NCI-H1436 (cell line): ENCODE measurements at places on chromosomes 16 and 17.
A peak's percentile ranks its signal among the peaks of the same experiment; 100 is the strongest.

DNA sequence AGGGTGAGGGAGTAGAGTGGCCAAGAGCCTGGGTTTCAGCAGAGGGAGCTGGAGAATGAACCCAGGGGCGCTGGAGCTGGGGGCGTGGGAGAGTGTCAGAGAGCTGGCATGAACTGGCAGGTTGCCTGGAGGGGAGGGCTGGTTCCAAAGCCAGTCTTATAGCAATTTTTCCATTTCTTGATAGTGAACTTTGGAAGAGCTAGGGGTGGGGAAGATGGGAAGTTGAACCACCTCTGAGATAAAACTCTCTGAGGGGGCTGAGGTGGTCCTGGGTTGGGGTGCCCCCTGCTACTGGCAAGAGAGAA is 36.9 kb downstream of the ADGRG5 start:
- DNase-seq = no peak

DNA sequence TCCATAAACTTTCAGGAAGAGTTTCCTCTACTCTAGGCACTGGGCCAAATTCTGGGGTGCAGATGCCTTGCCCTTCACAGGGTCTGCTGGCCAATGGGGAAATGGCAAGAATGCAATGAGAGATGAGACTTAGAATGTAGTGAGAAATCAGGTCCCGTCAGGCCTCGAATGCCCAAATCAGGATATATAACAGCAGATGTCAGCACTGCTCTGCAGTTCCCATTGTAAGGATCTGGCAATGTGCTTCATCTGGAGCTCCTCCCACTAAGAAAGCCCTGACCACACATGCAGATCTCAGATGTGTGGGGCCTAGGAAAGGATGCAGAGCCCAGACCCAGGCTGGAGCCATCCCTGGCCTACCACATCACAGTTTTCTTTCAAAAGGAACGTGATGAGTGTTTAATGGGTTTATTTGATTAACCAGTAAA is 13.9 kb upstream of the LPCAT2 start:
- DNase-seq = no peak

DNA sequence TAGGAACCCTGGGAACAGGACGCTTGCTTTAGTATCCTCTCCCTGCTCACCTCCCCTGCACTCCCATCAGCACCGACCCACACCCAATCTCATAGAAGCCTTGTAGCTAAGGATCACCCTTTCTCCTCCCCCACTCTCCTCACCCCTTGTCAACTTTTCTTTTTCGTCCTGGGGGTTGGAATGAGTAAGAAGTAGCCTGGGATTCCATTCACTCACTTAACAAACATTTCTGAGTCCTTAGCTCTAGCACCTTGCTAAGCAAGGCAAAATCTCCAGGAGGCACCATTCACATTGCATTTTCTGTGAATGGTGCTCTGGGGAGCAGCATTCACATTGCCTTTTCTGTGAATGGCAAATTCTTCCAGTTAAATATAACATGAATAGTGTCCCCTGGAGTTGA is 1.1 kb upstream of the PGAP3 start:
- no peak for DNase-seq

GRCh38 chr17:1237471-1237870 is 32.8 kb upstream of the BHLHA9 start:
- no peak for DNase-seq

DNA sequence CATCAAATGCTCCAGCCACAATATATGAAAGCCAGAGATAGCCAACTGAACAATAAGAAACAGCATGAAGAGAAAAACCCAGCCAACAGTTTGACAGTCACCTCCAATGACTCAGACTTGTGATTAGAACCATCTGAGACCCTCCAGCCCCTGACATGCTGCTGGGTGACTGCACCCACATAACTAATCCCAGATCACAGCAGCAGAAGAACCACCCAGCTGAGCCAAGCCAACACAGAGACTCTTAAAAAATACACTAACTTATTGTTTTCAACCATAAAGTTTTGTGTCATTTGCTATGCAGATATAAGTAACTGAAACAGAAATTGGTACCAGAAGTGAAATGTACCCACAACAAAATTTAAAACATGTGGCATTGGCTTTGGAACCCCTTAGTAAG is 314.3 kb upstream of the DYNLRB2 start:
- no peak for DNase-seq

DNA sequence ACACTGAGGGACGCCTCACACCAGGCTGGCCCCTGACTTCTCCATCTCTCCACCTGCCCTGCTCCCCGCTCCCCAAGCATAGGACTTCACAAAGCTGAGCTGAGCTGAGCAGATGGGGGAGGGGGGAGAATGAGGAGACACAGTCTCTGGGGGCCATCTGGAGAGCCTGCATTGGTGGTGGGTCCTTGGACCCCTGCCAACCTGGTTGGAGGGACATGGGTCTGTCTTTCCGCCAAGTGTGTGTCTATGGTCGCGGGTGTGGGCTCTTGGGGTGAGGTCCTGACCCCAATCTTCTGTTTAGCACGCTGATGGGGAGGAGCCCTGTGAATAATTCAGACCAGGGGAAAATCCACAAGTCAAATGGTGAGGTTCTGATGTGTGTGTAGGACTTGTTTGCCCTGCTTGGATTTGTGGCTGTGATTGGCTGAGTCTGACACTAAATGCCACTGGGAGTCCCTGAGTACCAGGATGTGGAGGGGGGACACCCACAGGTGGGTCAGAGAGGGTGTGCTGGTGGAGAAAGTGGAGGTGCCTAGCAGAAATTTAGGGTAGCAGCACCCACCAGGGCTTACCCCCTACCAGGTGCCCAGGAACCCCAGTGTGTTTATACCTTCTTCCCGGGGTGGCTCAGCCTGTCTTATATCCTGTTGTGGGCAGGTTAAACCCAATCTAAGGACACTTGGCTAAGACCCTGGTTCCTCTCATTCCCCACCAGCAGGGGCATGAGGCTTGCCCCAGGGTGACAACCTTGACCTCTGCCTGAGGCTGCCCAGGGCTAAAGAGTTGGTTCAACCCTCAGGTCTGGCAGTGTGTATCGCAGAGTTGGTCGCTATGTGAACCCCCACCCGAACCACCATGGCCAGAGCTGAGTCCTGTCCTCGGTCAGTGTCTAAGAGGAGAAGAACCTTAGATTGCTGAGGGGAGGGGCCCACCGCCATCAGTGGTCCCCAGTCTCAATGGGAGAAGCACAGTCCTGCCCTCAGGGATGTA is 2.1 kb downstream of the FMNL1 start:
- no peak for DNase-seq

- DNase-seq = no peak
These were observed 1.7 kb downstream of the CMTM3 start for GRCh38 chr16:66605979-66606751.

- no peak for DNase-seq
These were observed 27.1 kb downstream of the CHD9 start for GRCh38 chr16:53081686-53082407.

- DNase-seq = no peak
These were observed 5.6 kb downstream of the GLG1 start for GRCh38 chr16:74601126-74601871.

GRCh38 chr17:38703742-38704605 is 1.1 kb upstream of the MLLT6 start:
- peak; percentile 90 for DNase-seq

- DNase-seq = no peak
These were observed 191.9 kb upstream of the ANKFN1 start for GRCh38 chr17:55961386-55961785.

GRCh38 chr16:75754141-75754540 is 27.9 kb upstream of the CPHXL start:
- DNase-seq = no peak

- no peak for DNase-seq
These were observed 15.5 kb downstream of the HIC1 start for GRCh38 chr17:2070241-2071023.

DNA sequence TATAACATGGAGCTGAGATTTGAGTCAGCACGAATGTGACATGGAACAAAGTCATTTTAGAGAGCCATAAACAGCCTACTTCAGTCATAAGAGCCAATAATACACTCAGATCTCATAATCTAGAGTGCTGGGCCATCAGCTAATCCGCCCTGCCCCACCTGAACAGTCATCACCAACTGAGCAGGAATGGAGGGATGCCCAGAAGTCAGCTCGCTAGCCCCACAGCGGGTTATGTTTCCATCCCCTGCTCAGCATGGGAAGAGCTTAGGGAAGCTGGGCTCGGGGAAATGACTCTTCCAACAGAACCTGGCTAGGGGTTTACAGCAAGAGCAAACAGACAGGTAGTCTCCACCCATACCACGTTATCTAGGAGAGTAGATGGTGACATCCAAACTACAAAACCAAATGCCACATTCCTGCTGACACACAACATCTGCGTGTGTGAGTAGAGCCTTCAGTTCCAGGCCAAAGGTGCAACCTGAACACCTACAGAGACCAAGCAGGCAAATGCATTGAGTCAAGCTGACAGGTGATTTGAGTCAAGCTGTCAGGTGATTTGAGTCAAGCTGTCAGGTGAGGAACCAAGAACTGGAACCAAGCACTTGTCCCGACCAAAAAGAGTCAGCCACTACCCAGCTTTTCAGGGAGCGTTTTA is 2.0 kb downstream of the TMEM11 start:
- no peak for DNase-seq

GRCh38 chr17:33838281-33838680 is 416.8 kb upstream of the CCL2 start:
- DNase-seq = no peak

DNA sequence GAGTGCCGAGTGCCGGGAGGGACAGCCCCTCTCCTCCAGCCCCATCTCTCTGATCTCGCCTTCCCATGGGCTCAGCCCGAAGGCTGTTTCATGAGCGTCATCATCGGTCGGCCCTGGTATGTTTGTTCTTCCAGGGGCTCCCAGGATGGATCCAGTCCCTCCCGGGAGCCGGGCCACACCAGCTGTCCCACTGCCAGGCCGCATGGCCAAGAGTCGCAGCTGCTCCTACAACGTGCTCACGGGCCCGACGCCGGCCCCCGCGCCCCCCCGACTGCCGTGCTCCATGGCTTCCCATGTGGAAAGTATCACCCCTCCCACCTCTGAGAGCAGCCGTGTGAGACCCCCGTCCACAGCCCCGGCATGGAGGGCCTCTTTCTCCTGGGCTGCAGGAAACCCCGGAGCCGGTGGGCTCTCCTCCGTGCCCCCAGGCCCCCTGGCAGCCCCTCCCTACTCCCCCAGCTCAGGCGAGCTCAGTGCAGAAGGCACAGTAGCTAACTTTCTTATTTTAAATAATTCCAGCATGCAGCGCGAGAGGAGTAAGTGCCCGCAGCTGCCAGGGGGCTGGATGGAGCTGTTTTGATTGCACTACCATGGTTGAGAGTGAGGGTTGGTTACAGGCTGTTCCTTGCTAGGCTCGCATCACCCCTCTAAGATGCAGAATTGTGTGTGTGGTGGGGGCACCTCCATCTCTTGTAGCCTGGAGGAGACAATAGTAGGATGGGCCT is 26.6 kb upstream of the GSE1 start:
- no peak for DNase-seq

GRCh38 chr17:50218771-50219315 is 17.4 kb upstream of the COL1A1 start:
- no peak for DNase-seq

GRCh38 chr17:7930841-7931631 is 710 bp downstream of the TRAPPC1 start:
- no peak for DNase-seq

- no peak for DNase-seq
These were observed 2.0 kb downstream of the P4HB start for GRCh38 chr17:81858170-81858966.

- no peak for DNase-seq
These were observed 79.0 kb downstream of the PITPNC1 start for GRCh38 chr17:67456103-67456502.

- no peak for DNase-seq
These were observed 43.3 kb downstream of the WWOX start for GRCh38 chr16:78142788-78143187.

DNA sequence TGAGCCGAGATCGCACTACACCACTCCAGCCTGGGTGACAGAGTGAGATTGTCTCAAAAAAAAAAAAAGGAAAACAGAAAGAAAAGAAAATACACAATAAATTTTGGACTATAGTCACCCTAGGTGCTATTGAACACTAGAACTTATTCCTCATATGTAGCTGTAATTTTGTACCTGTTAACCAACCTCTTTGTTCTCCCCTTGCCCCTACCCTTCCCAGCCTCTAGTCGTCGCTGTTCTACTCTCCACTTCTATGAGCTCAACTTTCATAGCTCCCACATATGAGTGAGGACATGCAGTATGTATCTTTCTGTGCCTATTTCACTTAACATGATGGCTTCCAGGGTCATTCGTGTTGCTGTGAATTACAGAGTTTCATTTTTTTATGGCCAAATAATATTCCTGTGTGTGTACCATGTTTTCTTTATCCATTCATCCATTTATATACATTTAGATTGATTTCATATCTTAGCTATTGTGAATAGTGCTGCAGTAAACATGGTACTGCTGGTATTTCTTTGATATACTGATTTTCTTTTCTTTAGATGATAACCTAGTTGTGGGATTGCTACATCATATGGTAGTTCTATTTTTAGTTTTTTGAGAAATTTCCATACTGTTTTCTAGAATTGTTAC is 28.3 kb downstream of the VPS35L start:
- DNase-seq = peak; percentile 55

GRCh38 chr16:3589991-3590701 is 12.9 kb upstream of the NLRC3 start:
- DNase-seq = no peak

DNA sequence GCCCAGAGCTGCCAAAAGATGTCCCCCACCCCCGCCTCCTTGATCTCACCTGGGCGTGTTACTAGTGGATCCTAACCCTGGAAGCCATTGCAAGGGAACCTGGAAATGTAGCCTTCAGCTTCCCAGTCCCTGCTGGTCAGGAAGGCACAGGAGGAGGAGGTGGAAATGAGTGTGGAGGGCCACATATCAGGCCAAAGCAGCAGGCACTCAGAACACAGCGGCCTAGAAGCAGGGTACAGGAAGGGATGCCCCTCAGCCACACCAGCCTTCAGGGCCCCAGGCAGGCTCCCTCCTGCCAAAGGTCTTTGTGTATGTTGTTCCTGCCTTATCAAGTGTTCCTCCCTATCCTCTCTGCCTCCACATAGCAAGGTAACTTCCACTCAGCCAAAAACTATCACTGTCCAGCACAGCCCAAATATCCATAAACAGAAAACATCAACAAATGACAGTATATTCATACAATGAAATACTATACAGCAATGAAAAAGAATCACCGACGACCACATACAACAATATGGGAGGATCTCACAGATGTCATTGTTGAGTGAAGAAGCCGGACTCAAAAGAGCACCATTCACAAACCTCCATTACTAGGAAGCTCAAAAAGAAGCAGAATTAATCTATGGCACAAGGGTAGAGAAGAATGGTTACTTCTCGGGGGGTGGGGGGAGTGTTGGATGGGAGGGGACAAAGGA is 28.2 kb upstream of the TNFRSF13B start:
- DNase-seq = no peak

DNA sequence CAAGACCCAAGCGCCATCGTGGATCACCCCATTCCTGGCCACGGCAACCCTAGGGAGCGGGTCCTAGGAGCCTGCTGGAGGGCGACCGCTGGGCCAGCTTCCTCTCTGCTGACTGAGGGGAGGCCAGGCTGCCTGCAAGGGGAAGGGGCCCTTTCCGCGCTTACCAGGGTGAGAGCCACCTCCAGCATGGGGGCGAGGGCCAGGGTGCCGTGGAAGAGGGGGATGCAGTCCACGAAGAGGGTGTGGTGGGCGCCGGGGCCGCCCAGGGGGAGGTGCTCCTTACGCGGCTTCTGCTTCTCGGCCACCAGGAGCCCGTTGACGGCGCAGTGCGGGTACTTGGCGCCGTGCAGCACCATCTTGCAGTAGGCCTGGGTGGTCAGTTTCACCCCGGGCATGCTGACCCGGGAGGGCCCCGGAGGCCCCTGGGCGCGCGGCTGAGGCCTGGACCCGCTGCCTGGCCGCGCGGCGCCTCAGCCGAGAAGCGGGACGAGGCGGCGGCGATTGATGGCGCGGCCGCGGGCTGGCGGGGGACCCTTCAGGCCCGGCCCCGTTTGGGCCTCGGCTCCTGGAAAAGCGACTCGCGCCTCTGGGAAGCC is 345 bp downstream of the EMC8 start:
- peak; percentile 11 for DNase-seq
